ENCODE measurements at places on chromosomes 12 and 14.

GRCh38 chr12:132263451-132264049, 65.8 kb downstream of the GALNT9 start:
- DNase-seq: no peak

- peak; percentile 69 for DNase-seq
These were observed 15.9 kb downstream of the KCTD10 start for GRCh38 chr12:109461049-109461845.

GRCh38 chr12:108016022-108016564, 113.0 kb upstream of the WSCD2 start:
- no peak for DNase-seq

DNA sequence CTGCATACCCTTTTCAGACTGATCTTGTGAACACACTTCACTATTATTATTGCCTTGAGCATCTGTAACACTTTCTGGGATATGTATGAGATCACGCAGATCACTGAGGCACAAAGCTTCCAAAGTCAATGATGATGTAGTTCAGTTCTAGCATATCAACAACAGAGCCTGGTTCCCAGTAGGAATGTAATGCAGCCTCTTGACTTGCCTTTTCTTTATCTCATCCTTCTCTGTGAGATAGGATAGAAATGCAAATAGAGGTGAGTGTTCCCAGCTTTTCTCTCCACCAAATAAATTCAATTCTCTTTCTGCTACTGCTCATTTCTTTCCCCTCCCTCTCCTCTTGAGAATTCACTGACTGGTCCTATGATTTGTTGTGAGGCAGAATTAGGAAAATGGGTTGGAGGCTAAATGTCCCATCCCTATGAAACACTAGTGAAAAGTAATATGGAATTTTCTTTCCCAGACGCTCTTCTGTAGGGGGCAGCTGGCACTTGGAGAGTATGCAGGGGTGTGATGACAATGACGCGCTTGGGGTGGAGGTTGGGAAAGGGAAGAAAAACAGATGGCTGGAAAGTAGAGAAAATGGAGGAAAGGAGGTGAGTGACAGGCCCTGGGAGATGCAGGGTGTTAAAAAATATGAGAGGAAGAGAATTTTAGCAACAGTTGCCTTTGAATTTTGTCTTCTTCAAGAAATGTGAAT, 96.0 kb upstream of the TMTC1 start:
- DNase-seq: no peak

- no peak for DNase-seq
These were observed 471.4 kb downstream of the FSCB start for GRCh38 chr14:44035707-44036106.

DNA sequence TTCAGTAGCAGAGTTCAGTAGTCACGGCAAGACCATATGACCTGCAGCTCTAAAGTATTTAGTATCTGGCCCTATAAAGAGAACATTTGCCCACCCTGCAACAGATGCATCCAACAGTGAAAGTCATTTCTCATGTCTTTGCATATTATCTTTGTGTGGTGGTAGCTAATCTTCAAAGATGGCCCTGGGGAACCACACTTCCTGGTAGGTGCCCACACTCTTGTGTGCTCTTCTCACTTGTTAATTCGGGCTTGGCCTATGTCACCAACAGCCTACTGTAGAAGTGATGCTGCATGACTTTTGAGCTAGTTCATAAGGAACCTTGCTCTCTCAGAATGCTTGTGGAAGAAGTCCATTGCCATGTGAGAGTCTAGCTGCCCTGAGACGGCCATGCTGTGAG, 85.6 kb downstream of the MAP1LC3B2 start:
- no peak for DNase-seq

DNA sequence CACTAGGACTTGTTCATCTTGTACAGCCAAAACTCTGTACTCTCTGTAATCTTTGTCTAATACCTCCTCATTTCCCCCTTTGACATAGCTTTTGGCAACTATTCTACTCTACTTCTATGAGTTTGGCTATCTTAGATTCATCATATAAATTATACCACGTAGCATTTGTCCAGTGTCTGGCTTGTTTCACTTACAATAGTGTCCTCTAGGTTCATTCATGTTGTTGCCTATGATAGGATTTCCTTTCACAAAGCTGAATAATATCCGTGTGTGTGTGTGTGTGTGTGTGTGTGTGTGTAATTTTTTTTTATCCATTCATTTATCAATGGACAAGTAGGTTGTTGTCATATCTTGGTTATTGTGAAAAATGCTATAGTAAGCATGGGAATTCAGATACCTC, 209.5 kb downstream of the KCNC2 start:
- no peak for DNase-seq

- DNase-seq: no peak
These were observed 21.6 kb downstream of the TGFB3 start for GRCh38 chr14:75960231-75960630.

DNA sequence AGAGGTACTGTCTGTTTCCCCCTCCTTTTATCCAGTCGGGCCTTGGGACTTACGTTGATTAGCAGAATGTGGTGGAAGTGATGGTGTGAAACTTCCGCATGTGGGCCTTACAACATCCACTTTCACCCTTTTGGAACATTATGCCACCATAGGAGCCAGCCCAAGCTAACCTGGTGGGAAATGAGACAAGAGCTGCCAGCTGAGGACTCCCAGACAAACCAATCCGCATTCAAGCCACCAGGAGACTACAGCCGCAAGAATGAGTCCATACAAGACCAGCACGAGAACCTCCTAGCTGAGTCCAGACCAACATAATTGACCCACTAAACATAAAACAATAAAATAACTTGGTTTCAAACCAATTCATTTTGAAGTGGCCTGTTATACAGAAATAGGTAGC, 9.1 kb upstream of the PTGER2 start:
- no peak for DNase-seq
